ENCODE measurements at places on chromosomes 11 and 22.

DNA sequence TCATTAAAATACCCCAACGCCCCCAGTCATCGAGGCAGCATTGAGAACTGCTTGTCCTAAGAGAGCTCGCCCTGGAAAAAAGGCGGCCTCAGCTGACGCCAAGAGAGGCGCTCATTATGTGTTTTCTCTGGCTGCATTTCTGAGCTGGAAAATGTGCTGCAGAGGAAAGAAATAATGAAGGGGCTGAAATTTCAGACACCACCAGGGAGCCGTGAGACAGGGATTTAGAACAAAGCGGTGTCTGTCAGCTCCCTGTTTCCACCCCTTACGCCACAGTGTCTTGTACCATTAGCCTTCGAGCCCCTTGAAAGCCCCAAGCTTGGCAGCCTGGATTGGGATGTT is 14.4 kb downstream of the USH1C start:
- no peak for DNase-seq

DNA sequence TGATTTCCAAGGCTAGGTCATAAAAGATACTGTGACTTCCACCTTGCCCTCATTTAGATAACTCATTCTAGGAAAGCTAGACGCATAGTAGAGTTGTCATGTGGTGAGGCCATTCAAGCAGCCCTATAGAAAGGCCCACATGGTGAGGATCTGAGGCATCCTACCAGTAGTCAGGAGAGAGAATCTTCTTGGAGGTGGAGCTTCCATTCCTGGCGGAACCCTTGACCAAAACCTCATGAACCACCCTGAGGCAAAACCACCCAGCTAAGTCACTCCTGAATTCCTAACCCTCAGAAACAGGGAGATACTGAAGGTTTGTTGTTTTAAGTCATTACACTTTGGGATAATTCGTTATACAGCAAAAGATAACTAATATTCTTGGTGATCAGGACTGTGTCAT is 2.9 kb upstream of the HDHD5 start:
- DNase-seq, result no peak

DNA sequence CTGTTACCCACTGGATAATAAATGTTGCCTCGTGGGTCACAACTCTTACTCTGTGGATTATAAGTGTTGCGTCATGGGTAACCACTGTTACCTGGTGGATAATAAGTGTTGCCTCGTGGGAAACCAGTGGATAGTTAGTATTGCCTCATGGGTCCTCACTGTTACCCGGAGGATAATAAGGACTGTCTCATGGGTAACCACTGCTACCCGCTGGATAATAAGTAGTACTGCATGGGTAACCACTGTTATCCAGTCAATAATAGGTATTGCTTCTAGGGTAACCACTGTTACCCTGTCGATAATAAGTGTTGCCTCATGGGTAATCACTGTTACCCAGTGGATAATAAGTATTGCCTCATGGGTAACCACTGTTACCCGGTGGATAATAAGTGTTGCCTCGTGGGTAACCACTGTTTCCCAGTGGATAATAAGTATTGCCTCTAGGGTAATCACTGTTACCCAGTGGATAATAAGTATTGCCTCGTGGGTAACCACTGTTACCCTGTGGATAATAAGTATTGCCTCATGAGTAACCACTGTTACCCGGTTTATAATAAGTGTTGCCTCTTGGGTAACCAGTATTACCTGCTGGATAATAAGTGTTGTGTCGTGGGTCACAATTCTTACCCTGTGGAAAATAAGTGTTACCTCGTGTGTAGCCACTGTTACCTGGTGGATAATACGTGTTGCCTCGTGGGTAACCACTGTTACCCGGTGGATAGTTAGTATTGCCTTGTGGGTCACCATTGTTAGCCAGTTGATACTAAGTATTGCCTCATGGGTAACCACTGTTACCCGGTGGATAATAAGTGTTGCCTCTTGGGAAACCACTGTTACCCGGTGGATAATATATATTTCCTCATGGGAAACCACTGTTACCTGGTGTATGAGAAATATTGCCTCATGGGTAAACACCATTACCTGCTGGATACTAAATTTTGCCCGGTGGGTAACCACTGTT is 15.7 kb upstream of the NXPE4 start:
- no peak for DNase-seq

GRCh38 chr11:1310772-1311468 is 1.5 kb upstream of the TOLLIP start:
- no peak for DNase-seq

DNA sequence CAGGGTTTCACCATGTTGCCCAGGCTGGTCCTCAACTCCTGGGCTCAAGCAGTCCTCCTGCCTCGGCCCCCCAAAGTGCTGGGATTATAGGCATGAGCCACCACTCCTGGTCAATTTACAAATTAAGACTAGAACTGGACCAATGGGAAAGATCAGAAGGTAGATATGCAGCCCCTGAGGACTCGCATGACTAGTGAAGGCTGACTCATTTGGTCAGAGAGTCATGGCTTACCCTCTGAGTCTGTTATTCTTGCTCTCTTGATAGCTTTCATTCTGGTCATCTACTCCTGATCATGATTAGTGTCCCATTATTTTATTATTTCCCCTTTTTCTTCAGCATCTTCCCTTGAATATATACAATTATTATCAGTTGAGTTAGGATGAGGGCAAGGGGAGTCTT is 2.7 kb upstream of the LDHAL6A start:
- no peak for DNase-seq

DNA sequence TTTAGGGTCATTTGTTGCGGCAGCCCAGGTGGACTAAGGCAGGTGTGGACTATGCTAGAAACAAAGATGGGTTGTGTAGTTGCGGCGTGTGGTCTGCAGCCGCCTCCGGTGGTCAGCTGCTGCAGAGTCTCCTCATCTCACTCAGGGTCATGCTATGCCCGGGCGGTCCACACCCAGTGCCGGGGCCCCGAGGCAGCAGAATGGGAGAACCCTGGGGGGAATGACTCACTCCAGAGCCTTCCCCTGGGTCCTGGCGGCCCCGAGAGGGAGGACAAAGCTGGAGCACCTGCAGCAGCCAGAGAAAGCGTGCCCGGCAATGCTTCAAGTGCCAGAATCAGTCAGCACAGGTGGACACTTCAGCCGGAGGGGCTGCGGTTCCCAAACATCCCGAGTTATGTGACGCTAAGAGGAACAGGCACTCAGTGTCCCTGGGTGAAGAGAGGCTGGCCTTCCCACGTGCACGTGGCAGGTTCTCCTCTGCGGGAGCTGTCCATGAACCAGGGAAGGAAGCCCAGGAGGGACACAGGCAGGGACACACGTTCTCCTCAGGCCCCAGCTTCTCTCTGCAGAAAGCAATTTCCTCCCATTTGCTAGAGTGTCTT is 289.6 kb upstream of the B3GAT1 start:
- no peak for DNase-seq

DNA sequence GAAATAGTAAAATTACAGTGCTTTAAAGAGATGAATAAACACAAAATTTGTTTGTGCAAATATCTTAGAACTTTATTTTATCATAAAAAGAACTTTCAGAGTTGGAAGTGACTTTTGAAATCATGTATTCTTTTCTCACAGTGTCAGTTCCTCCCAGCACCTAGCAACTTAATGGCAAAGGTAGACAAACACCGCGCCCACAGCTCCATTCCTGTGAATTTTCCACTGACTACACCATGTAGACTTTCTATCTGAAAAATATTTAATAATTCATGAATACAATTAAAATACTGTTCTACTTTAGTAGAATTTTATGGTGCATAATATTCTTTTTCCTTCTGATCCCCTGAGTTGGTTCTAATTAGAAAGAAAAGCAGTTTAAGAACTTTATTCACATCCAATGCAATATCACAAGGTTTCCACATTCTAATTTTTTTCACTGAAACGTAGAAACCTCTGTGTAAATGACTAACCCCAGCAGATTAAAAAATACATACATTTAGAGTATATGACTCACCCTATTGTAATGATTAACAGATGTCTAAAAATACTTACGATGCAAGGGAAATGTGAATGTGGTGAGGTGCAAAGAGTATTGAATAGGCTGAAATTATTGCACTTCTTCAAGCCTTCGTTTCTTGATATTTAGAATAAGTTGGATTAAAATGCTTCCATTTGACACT is 218.2 kb upstream of the CCDC179 start:
- no peak for DNase-seq

DNA sequence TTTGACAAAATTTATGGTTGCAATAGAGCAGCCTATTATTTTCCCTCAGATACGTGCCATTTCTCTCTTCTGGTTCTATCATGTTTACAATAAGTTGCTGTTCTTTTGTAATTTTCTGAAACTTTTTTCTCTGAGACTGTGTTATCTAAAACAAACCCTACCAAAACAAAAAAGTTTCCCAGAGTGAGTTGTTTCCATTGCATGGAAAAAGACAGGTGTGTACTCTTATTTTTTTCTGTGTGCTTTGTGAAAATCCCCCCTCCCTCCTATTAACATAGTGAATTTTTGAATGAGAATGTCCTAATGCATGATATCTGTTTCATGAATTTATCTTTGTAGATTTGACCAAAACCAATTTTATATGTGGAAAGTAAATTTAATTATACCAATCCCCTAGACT is 137.6 kb downstream of the DDX10 start:
- no peak for DNase-seq

- DNase-seq, result no peak
Observed at GRCh38 chr11:72418834-72419560, 15.3 kb downstream of the CLPB start.

DNA sequence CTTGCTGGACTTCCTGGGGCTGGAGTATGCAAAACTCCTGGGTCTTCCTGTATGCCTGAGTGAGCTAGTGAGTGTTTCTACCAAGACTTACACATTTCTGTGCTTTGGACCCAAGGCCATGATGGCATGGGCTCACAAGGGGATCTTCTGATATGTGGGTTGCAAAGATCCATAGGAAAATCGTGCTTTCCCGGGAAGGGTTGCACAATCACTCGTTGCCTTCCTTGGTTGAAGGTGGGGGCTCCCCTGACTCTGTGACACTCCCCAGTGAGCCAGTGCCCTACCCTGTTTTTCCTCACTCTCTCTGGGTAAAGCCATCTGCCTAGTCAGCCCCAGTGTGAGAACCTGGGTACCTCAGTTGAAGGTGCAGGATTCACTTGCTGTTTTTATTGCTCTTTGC is 114.0 kb upstream of the CCDC179 start:
- DNase-seq, result no peak

DNA sequence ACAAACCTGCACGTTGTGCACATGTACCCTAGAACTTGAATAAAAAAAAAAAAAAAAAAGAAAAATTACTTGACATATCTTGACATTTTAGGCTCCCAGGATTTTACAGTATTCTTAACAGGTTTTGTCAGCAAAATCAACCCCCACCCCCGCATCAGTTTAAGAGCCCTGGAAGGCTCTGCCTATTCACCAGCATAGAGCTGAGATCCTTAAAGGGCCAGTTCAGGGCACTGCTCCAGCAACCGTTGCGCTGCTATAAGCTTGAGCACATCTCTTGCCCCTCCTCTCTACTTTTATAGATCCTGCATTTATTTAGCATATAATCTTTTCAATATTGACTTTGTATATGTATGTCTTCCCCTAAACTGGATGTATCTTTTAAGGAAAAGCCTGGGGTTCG is 697 bp upstream of the PAFAH1B2 start:
- DNase-seq, result peak; percentile 49

DNA sequence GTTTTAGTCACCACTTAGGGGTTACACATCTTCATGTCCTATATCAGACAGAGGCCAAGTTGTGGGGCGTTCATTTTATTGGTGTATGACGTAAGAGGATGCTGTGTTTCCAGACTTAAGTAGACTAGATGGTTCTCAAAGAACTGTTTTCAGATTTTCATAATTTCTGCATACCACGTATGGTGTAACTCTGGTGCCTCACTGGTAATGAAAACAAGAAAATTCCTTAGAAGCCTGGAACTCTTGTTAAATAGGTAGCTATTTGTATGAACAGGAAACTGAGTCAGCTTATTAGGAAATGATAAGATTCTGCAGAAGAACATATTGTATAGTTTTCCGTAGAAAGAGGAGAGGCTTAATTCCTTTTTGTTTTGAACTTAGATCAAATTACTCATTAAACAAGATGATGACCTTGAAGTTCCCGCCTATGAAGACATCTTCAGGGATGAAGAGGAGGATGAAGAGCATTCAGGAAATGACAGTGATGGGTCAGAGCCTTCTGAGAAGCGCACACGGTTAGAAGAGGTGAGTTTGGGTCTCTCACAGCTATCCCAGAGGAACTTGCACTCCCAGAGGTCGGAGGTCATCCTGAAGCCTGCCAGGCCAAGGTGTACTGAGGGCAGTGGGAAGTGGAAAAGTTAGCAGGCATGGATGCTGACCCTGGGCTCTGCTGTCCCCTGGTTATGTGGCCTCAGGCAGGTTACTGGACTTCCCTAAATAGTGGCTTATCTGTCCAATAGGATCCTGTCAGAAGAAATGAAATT is 3.9 kb downstream of the CDC45 start:
- DNase-seq, result no peak

GRCh38 chr22:44850946-44851345 is 98.6 kb downstream of the ARHGAP8 start:
- no peak for DNase-seq

- DNase-seq, result no peak
Observed at GRCh38 chr11:46759196-46759595, 40.2 kb downstream of the F2 start.
